NCI-H1930 (cell line): ENCODE measurements at places on chromosomes 11 and 22.

- no peak for DNase-seq
Observed at GRCh38 chr11:60307507-60308195, 19.4 kb upstream of the MS4A6E start.

- no peak for DNase-seq
Observed at GRCh38 chr11:92558323-92558722, 333.7 kb downstream of the FAT3 start.

- DNase-seq, result no peak
Observed at GRCh38 chr11:67006029-67006884, 16.7 kb upstream of the SYT12 start.

DNA sequence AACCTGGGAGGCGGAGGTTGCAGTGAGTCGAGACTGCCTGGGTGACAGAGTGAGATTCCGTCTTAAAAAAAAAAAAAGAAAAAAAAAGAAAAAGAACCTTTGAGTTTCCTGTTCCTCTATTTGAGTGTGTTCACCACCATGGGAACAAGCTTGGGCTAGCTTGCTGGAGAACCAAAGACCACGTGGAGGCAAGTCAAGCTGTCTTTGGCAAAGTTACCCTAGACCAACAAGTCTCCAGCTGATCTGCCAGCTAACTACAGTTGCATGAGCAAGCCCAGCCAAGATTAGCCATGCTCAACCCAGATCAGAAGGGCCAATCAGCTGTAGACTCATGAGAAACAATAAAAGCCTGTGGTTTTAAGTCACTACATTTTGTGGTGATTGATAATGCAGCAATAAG is 29.7 kb downstream of the SLN start:
- no peak for DNase-seq

DNA sequence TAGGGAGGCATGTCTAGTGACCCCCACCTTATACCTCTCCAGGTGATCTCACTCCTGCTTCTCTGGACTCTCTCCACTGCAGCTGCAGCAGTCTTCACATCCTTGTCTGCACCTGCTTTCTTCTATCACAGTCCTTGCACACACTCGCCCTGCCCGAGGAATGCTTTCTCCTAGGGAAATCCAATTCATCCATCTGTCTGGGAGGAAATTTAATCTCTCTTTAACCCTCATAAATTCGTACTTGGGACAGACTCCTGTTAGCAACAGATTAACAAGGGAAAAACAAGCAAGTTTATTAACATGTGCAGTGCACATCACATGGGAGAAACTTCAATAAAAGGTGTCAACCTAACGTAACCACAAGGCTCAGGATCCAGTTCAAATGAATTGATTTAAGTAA is 11.3 kb upstream of the RCN1 start:
- DNase-seq, result no peak

DNA sequence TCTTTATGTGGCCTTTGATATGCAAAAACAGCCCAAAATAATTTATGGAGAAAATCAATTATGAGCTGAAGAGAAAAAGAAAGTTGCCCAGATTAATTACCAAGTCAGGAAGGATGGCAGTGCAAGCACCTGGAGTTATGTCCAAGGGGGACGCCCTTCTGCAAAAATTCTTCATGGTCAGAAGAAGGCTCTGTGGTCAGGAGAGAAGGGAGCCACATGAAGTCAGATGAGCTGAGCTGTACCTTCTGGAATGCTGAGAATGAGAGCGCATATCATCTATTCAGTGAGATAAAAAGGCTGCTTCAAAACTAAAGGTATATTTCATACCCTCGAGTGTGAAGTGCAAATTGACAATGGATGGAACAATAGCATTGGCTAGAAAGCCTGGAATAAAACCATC is 607.4 kb downstream of the NTM start:
- DNase-seq, result no peak
